ENCODE measurements at places on chromosomes 16 and 17. TPM values are rescaled to one million over a fixed set of nuclear protein-coding genes. Genes with fewer than 3 reads are reported as not detected.

ZNF778 gene
- polyA plus RNA-seq, result 7.5 TPM

CCL7 gene
- polyA plus RNA-seq, result not detected

OSBPL7 gene
- polyA plus RNA-seq, result 17.9 TPM

CDC6 gene
- 24.2 TPM for polyA plus RNA-seq

KRTAP2-1 gene
- not detected for polyA plus RNA-seq

IRX3 gene
- polyA plus RNA-seq, result 27.9 TPM

CA4 gene
- 51.8 TPM for polyA plus RNA-seq

ARL5C gene
- 0.44 TPM for polyA plus RNA-seq

DPEP3 gene
- not detected for polyA plus RNA-seq

ZNF423 gene
- polyA plus RNA-seq, result 28.5 TPM

DHRS13 gene
- 18.7 TPM for polyA plus RNA-seq

HMOX2 gene
- polyA plus RNA-seq, result 41.2 TPM

KCNH4 gene
- polyA plus RNA-seq, result 0.04 TPM

MAP2K6 gene
- 21.7 TPM for polyA plus RNA-seq

NXN gene
- polyA plus RNA-seq, result 35.4 TPM

GPR139 gene
- not detected for polyA plus RNA-seq

SLC35G6 gene
- 0.52 TPM for polyA plus RNA-seq

SOX8 gene
- polyA plus RNA-seq, result 5.1 TPM

TBC1D26 gene
- polyA plus RNA-seq, result 1.0 TPM

CD300LB gene
- polyA plus RNA-seq, result 0.17 TPM

KRT27 gene
- 0.30 TPM for polyA plus RNA-seq

LLGL2 gene
- 107 TPM for polyA plus RNA-seq

CTRL gene
- 8.4 TPM for polyA plus RNA-seq

TM4SF5 gene
- polyA plus RNA-seq, result 3.7 TPM

EVI2B gene
- polyA plus RNA-seq, result 1.2 TPM

OR3A2 gene
- polyA plus RNA-seq, result 0.71 TPM

AURKB gene
- polyA plus RNA-seq, result 48.1 TPM

MFSD6L gene
- polyA plus RNA-seq, result 3.6 TPM

MT1F gene
- 65.7 TPM for polyA plus RNA-seq

IFI35 gene
- polyA plus RNA-seq, result 11.2 TPM

MKS1 gene
- 63.1 TPM for polyA plus RNA-seq

GPR142 gene
- 0.16 TPM for polyA plus RNA-seq

CSF3 gene
- polyA plus RNA-seq, result not detected

BORCS6 gene
- 4.9 TPM for polyA plus RNA-seq

CDH13 gene
- polyA plus RNA-seq, result 11.2 TPM

GPRC5B gene
- 116 TPM for polyA plus RNA-seq

OR1A1 gene
- not detected for polyA plus RNA-seq

PRSS33 gene
- not detected for polyA plus RNA-seq

CCDC78 gene
- polyA plus RNA-seq, result 4.8 TPM

ASPHD1 gene
- 1.0 TPM for polyA plus RNA-seq

KARS1 gene
- polyA plus RNA-seq, result 140 TPM

KRTAP2-2 gene
- polyA plus RNA-seq, result not detected

CES5A gene
- 0.13 TPM for polyA plus RNA-seq

MT1X gene
- 30.3 TPM for polyA plus RNA-seq

CEP20 gene
- 31.9 TPM for polyA plus RNA-seq

MYH11 gene
- 9.2 TPM for polyA plus RNA-seq

NLGN2 gene
- polyA plus RNA-seq, result 31.3 TPM

KRTAP9-8 gene
- polyA plus RNA-seq, result not detected

KRT28 gene
- not detected for polyA plus RNA-seq

GAS2L2 gene
- polyA plus RNA-seq, result 0.03 TPM

ATP2A1 gene
- 9.9 TPM for polyA plus RNA-seq

ARHGAP27 gene
- polyA plus RNA-seq, result 20.4 TPM

RNF227 gene
- polyA plus RNA-seq, result 3.5 TPM

ZNF174 gene
- 17.6 TPM for polyA plus RNA-seq

MYH1 gene
- 0.06 TPM for polyA plus RNA-seq

SENP3 gene
- polyA plus RNA-seq, result 77.8 TPM

C1QTNF8 gene
- not detected for polyA plus RNA-seq

RTN4RL1 gene
- polyA plus RNA-seq, result 1.9 TPM

HOXB2 gene
- 61.2 TPM for polyA plus RNA-seq

CHST4 gene
- 0.21 TPM for polyA plus RNA-seq
